Natural killer cell treated with Interleukin-12 subunit alpha and Interleukin-12 subunit beta and Interleukin-15 and Interleukin-18, amount 100 ng/mL, for 72 hours (primary cell): ENCODE measurements at places on chromosomes 13 and 19. TPM values are rescaled to one million over a fixed set of nuclear protein-coding genes. Genes with fewer than 3 reads are reported as not detected.

The ZBTB7A gene
- total RNA-seq: 63.4 TPM

The ZNF626 gene
- 5.7 TPM for total RNA-seq

The EID2 gene
- total RNA-seq: 11.4 TPM

The KLK6 gene
- not detected for total RNA-seq

The KLK3 gene
- total RNA-seq: not detected

- no peaks in the 10 kb centered on the region for H3K36me3 ChIP-seq
- peaks cover 53% of the 10 kb centered on the region for H3K27me3 ChIP-seq
- H3K4me3 ChIP-seq: no peak overlapping the region
Measured at GRCh38 chr13:94966422-94966955, 254.1 kb upstream of the SOX21 start.

DNA sequence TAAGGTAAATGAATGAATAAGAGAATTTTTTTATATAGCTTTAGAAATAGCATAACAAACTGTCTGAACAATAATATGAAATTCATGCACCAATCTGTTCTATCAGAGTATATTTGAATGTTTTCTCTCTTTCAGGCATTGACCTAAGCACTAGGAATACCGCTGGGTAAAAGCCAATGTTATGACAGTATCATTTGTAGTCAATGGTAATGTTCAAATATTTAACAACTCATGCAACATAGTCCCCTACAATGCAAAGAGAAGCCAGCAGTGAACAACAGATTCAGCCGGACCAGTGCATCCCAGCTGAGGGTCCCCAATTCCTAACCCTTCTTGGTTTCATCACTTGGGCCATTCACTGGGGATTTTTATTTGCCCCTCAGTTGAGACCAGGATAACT, 52.6 kb upstream of the MYCBP2 start:
- no peaks in the 10 kb centered on the region for H3K36me3 ChIP-seq
- no peak overlapping the region for H3K27ac ChIP-seq
- peaks cover 14% of the 10 kb centered on the region for H3K27me3 ChIP-seq
- DNase-seq: no peak

DNA sequence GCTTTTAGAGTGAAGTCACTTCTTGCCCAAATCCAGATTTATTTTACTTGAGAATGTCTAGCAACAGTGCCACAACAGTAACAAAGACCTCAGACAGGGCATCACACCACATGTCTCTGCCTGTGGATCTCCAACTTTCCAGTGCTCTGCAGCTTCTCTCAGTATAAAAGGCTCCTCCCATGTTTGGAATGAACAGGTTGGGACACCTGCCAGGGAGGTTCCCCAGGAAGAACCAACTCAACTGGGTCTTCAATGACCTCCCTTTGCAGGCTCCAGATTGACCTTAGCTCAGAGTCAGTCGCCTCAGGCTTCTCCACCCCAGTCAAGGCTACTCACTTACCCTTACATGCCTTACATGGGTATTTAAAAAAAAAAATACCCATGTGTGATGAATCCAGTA, 3.4 kb downstream of the ZNF823 start:
- H3K36me3 ChIP-seq: no peaks in the 10 kb centered on the region
- no peaks in the 10 kb centered on the region for H3K27me3 ChIP-seq
- H3K4me3 ChIP-seq: no peak overlapping the region
- H3K4me1 ChIP-seq: peaks cover 20% of the 10 kb centered on the region
- no peak for DNase-seq

GRCh38 chr19:10887616-10888367, 16.4 kb downstream of the CARM1 start:
- H3K4me1 ChIP-seq: no peaks in the 10 kb centered on the region
- no peak overlapping the region for H3K27ac ChIP-seq
- DNase-seq: no peak
- H3K4me3 ChIP-seq: no peak overlapping the region
- H3K27me3 ChIP-seq: no peaks in the 10 kb centered on the region

GRCh38 chr19:18605196-18605545, 1.4 kb downstream of the CRLF1 start:
- H3K4me1 ChIP-seq: no peaks in the 10 kb centered on the region
- H3K27me3 ChIP-seq: peaks cover 41% of the 10 kb centered on the region

GRCh38 chr13:45401314-45401713, 16.9 kb downstream of the SLC25A30 start:
- H3K36me3 ChIP-seq: peaks cover 29% of the 10 kb centered on the region
- H3K27me3 ChIP-seq: no peaks in the 10 kb centered on the region
- H3K27ac ChIP-seq: peak overlapping the region; percentile 70
- peak overlapping the region; percentile 57 for H3K4me3 ChIP-seq
- DNase-seq: no peak
